ENCODE measurements at places on chromosomes 13 and 19. TPM values are rescaled to one million over a fixed set of nuclear protein-coding genes. Genes with fewer than 3 reads are reported as not detected.

The KCNJ14 gene
- 0.57 TPM for total RNA-seq

The ZNF541 gene
- not detected for total RNA-seq

The SPIB gene
- 0.83 TPM for total RNA-seq

The SYNGR4 gene
- not detected for total RNA-seq

The ZNF737 gene
- total RNA-seq = 17.6 TPM
